ENCODE measurements at places on chromosomes 5 and 9. TPM values are rescaled to one million over a fixed set of nuclear protein-coding genes. Genes with fewer than 3 reads are reported as not detected.

GRCh38 chr5:2750758-2751464 lies 566 bp downstream of the IRX2 start:
- no peak for DNase-seq

DNA sequence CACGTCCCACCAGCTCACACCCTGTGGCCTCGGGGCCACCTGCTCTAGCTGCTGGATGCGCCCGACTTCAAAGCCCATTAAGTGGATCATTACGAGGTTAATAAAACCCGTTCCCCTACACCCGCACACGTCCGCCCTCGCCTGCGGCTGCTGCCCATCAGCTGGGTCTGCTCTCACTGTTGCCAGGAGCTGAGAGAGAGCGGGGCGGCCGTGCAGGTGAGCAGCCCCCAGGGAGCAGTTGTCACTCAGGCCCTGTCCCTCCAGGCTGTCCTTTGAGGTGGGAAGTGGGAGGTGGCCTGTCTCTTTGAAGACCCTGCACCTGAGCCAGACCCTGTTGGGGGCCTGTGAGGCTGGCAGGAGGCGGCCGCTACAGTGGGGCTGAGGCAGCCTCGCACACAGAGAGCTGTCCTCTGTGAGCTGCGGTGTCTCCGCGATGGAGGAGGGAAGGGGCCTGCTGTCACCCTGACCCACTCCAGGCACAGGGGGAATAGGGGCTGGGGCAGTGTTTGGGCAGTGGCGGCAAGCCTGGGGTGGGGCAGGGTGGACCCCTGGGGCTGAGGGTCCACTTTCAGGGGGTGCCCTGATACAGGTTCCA lies 12.8 kb upstream of the UNC5A start:
- no peak for DNase-seq

DNA sequence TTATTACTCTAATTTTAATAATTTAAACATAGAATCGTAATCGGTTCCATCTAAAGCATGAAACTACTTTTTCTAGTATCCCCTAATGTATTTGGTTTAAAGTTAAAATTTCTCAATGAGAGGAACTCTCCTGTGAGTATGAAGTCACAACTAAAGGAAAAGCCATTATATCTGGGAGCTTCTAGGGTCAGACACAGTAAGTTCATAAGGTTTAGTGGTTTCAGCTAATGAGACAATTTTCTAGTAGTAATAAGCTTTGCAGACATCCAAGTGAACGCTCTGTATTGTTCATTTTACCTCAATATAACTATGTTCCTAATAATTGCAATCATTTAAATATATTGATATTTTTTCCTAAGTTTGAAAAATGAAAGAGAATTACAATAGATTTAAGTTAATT lies 364.4 kb upstream of the CDH9 start:
- DNase-seq: no peak

DNA sequence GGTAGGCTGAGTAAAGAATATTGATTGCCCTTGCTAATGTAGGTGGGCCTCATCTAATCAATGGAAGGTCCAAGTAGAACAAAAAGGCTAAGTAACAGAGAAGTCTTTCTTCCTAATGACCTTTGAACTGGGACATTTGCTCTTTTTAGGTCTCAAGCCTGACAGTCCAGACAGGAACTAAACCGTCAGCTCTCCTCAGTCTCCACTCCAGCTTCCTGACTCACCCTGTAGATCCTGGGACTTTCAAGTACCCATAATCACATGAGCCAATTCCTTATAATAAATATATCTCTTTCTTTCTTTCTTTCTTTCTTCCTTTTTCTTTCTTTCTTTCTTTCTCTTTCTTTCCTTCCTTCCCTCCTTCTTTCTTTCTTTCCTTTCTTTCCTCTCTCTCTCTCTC lies 479.5 kb upstream of the PAPPA start:
- no peak for DNase-seq

GRCh38 chr5:43063721-43064171 lies 23.6 kb upstream of the ANXA2R start:
- DNase-seq: no peak

DNA sequence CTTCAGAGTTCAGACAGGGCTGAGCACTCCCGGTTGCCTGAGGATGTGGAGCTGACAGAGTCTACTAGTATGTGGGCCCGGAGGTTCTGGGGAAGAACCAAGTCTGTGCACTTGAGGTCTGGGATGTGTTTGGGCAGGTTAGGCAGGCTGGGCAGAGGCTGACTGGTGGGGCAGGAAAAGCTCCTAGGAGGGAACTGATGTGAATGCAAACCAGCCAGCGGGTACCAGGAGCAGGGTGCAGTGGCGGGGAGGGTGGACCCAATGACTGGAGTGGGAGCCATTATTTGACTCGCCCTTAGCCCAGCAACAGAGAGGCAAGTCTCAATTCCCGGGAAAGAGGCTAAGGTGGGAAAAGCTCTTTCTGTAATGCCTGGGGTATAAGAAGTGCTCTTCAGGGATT lies 419.9 kb upstream of the DAP start:
- no peak for DNase-seq

DNA sequence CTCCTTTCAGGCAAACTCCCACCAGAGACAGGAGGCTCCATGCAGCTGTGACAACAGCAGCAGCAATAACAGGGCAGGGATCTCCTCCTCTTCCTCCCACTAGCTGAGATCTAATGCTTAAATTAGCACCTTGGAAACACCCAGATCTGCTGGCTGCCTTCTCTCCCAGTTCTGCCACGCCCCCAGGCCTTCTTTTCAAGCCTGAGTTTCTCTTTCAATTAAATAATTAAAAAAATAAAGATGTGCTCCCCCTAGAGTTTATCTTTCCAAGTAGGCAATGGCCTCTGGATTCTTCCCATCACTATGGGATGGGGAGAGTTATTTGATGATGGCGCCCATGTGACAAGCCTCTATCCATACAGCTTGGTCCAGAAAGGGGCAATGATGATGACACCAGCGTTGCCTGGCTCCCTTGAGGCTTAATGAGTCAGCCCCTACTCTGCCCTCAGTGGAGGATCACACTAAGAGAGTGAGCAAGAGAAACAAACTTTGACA lies 3.8 kb downstream of the FAM219A start:
- DNase-seq: no peak

- DNase-seq: no peak
Measured at GRCh38 chr5:64069486-64069885, 96.2 kb upstream of the RNF180 start.

GRCh38 chr5:10567121-10567591 lies 3.3 kb downstream of the ANKRD33B start:
- no peak for DNase-seq

DNA sequence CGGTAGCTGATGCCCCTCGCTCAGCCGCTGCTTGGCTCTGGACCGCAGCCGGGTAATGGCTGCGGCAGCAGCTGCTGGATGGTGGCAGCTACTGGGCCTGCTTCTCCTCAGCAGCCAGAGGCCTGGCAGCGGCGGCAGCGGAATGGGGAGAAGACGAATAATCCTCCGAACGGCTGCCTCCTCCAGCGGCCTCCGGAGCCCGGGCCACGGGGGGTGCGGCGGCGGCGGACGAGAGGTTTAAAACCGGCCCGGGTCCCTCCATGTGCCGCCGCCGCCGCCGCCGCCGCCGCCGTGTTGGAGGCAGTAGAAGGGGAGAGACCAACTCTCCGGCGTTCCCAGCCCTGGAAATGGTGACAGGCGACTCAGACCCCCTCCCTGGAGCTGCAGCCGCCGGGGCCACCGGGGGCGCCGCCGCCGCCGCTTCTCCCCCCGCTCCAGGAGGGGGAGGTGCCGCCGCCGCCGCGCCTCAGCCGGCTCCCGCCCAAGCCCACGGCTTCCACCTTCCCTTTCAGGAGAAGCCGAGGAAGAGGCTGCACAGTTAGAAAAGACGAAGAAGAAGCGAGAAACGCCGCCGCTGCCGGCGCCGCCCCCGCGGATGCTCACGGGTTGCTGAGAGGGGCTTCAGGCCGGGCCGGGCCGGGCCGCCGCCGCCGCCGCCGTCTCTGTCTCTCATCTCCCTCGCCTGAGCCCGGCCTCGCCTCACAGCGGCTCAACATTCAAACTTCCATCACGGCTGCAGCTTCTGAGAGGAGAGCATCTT lies 118.4 kb upstream of the PRSS3 start:
- peak; percentile 20 for DNase-seq

DNA sequence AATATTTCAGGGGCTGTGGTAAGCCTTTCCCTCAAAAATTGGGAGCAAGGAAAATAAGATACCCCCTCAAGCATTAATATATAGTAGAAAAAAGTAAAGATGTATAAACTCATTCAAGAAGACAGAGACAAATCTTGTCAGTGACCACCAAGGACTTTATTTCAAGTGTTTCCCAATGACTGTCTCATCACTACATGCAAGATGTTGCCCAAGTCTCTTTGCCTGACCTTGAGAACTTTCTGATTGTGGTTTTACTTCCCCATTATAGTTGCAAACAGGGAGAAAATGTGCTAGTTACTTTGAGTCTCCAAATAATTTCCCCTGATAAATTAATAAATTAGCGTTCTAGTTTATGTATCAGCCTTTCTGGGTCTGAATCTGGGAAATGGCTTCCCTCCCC lies 4.0 kb upstream of the SLC46A2 start:
- no peak for DNase-seq

GRCh38 chr5:74543162-74543995 lies 97.1 kb downstream of the ENC1 start:
- peak; percentile 13 for DNase-seq

- DNase-seq: no peak
Measured at GRCh38 chr9:84371737-84372136, 31.2 kb upstream of the SLC28A3 start.

ANKDD1B gene
- 1.9 TPM for total RNA-seq

LRRC8A gene
- 78.2 TPM for total RNA-seq

INIP gene
- 21.0 TPM for total RNA-seq

C6 gene
- total RNA-seq: 3.5 TPM

CENPH gene
- 5.3 TPM for total RNA-seq

PHF24 gene
- total RNA-seq: 111 TPM

GABRA1 gene
- 0.77 TPM for total RNA-seq

IFNA13 gene
- not detected for total RNA-seq

All from prostate gland (tissue), 2 donors.